ENCODE measurements at places on chromosomes 5 and 9.

- DNase-seq = no peak
Observed at GRCh38 chr5:14183187-14183939, 40.2 kb downstream of the TRIO start.

- DNase-seq = no peak
Observed at GRCh38 chr5:178778919-178779318, 48.5 kb upstream of the ZNF354A start.

GRCh38 chr5:37893434-37894134, 53.7 kb upstream of the GDNF start:
- no peak for DNase-seq

DNA sequence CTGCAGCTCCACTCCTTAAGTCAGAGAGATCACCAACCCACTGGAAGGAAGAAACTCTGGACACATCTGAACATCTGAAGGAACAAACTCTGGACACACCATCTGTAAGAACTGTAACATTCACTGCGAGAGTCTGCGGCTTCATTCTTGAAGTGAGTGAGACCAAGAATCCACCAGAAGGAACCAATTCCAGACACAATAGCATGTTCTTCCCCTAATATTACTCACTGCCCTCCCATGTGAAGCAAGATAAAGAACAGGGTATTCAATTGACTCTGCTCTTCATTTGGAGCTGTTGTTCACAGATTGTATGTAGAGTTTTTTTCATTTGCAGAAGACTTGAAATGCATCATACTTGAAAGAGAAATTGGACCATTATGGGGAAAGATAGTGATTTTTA, 10.8 kb downstream of the SAXO1 start:
- no peak for DNase-seq

- DNase-seq = no peak
Observed at GRCh38 chr5:88660264-88660946, 222.6 kb downstream of the MEF2C start.

DNA sequence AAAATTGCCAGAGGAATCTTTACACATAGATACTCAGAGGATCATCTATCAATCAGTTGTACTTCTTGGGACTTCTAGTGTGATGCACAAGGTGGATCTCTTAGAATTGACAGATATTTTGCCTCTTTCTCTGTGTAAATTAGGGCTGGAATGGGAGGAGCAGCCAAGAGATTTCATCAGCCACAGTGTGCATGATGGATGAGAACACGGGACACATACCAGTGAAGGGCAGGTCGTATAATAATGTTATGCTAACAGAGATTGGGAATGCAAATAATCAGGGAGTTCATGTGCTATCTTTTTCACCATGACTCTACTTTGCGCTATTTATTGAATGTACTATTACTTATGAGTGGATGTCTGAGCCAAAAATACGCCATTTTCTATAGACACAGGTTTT, 43.3 kb upstream of the ISOC1 start:
- no peak for DNase-seq

- DNase-seq = no peak
Observed at GRCh38 chr5:154482528-154483449, 4.8 kb upstream of the HAND1 start.

DNA sequence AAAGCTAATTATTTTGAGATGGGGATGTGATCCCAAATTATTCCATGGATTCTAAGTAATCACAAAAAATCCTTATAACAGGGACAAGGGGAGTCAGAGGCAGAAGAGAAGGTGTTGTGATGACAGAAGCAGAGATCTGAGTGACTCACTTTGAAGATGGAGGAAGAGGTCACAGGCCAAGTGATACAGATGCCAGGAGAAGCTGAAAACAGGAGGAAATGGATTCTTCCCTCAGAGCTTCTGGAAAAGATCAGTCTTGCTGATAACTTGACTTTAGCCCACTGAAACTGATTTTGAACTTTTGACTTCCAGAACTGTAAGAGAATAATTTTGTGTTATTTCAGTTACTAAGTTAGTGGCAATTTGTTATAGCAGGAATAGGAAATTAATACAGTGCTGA, 105.3 kb downstream of the GCNT1 start:
- no peak for DNase-seq

DNA sequence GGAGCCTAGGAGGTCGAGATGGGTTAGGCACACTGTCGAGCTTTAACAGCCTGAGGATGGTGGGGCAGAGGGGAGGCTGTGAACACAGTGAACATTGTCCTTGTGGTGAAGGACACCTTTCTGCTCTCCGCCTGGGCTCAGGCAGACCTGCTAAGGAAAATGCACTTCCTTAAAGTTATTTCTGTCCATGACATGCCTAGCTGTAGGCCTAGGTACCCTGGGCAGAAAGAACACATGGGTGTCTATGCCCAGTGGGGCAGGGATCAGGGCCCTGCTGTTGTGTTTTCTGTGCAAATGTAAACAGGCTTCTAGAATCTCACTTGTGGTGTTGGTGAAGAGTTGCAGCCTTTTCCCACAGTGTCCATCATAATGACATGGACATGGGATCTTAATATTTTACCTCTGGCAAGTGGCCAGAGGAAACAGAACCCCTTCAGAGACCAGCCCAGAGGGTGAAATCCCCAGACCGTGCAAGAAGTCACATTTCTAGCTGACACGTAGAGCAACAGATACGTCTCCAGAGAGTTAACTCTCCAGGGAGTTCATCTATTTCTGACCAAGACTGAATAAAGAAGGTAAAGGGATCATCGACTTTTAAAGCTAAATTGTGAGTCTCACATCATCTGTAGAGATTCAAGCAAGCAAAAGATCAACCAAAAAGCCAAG, 79.2 kb downstream of the C9orf152 start:
- no peak for DNase-seq

GRCh38 chr5:155726267-155726666, 600.7 kb upstream of the SGCD start:
- no peak for DNase-seq

DNA sequence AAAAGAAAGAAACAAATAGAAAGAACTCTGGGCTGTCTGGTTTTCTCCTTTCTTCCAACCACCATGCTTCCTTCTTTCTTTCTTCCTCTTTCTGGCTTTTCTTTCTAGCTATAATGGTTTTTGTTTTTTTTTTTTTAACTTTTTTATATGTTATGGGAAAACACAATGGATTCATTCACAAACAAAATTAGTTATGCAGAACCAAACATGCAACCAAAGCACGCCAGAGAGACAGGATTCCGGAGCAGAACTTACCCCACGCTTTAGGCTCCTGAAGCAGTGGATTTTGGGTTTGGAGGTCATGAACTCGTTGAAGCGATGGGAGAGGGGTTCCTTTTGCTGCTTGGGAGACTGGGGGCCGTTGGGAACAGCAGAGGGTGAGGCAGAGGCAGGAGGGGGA, 88.3 kb downstream of the USP20 start:
- no peak for DNase-seq

DNA sequence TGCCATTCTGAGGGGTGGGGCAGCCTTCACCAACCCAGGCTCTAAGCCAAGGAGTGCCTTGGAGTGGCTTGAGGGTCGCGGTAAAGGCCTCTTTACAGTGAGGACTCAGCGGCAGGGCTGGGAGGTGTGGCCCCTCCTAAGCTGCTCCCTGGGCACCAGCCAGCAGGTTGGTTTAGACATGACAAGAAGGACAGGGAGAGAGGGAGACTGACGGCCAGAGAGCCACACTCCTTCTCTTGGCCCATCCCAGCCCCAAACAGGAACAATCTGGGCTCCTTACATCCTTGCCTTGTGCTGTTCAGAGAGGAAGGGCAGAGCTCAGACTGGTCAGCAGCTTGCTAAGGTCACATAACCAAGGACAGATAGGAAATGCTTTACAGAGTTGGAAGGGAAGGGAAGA, 94.5 kb downstream of the LMX1B start:
- no peak for DNase-seq

GRCh38 chr9:106953174-106953573, 90.2 kb downstream of the ZNF462 start:
- no peak for DNase-seq

DNA sequence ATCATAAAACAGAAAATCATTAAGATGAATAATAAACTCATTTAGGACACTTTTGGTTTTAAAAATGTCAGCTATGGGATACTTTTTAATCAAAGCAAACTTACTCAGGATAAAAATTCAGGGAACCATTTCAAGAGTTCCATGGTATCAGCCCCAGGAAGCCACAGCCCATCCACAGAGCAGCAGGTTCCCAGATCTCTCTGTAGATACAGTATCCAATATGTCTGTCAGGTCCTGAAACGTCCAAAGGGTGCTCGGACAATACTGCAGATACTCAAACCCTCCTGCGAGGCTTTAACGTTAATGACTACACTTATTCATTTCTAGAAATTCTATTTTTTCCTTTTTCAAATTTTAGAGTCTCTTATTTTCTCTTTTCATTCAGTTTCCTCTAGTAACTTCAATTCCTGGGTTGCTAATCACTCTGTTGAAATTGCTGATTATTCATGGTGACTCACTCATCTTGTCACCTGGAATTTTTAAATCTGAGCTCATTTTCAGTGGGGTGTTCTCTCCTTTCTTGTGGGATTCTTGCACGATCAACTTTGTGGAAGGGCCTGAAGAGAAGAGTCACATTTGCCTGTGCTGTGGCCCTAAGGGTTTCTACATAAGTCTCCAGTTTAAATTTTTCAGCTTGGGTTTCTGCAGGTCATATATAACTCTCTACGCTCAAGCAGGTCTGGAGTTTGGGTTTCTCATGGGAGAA, 435.8 kb downstream of the CTNND2 start:
- DNase-seq = no peak

GRCh38 chr5:352639-353611, 31.4 kb downstream of the AHRR start:
- no peak for DNase-seq

DNA sequence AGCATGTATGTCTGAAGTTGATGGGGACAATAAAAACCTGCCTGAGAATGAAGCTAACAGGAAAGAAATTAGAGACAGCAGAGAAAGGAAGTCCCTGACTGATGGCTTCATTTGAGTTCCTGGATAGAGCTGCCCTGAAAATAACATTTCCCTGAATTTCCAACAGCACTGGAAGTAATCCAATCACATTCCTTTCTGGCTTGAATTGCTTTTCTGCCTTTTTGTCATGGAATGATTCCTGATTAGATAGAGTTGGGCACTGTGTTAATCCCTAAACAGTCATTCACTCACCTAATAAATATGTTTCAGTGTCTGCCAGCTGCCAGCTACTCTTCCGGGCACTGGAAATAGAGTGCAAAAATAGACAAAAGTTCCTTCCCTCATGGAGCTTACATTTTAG, 30.0 kb upstream of the SH3RF2 start:
- no peak for DNase-seq

- DNase-seq = no peak
Observed at GRCh38 chr5:168931638-168932345, 352.6 kb upstream of the PANK3 start.

- DNase-seq = peak; percentile 80
Observed at GRCh38 chr9:34620061-34620994, at the start of gene DCTN3. TSS of gene DCTN3 (minus strand) at chr9:34620495. CDS start at chr9:34620464, 31 bp downstream.

- DNase-seq = no peak
Observed at GRCh38 chr5:139422307-139422893, 16.9 kb downstream of the DNAJC18 start.

DNA sequence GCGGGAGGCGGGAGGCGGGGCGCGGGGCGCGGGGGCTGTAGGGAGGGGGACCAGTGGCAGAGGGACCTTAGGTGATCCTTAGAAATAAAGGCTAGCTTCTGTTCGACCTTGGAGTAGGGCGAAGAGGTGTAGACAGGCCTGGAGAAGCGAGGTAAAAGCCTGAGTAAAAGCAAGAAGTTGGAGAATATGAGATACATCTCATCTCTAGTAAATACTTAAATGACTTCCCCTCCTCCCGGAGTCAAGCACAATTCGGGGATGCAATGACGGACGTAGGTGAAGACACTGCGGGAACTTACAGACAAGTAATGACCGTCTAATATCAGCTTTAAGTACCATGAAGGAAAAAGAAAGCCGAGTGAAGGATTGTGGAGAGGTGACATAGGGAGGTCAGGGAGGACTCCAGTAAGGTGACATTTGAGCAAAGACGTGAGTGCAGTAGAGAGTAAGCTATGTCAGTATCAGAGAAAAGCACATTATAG, 466 bp downstream of the SMC2 start:
- no peak for DNase-seq

- no peak for DNase-seq
Observed at GRCh38 chr9:78064075-78064474, 32.5 kb upstream of the GNAQ start.

- DNase-seq = no peak
Observed at GRCh38 chr9:107542411-107543157, 53.0 kb upstream of the KLF4 start.

DNA sequence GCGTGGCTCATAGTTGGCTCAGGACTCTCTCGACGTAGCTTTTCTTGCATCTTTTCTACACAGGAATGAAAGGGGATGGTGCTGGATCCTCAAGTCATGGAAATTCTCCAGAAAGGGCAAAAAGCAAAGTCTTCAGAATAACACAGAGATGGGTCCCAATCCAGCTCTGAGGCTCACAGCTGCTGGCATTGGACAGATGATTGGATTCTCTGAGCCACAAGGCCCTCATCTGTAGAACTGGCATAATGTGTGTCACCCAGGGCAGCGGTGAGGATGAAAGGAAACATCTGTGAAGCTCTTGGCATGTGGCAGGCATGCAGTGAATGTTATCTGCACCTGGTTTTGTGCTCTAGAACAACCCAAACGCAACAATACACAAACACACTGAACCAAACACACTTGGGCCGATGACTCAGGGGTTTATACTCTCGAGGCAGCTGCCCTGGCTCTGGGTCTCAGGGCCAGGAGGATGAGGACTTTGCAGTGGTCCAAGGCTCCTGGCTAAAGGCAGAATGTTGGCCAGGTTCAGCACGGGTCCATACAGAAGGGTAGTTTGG, 64.0 kb upstream of the UBTD2 start:
- no peak for DNase-seq

DNA sequence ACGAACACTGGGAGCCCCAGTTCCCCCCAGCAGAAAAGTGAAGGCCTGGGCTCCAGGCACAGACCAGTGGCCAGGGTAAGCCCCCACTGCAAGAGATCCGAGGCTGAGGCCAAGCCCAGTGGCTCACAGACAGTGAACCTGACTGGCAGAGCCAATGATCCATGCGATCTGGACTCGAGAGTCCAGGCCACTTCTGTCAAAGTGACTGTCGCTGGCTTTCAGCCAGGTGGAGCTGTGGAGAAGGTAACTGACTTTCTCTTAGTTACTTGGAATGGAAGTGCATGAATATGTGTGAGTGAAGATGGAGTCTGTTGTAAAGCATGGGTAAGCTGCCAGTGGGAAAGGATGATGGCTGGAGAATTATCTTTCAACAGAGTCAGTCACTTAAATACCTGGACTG, 99.7 kb downstream of the GOLPH3 start:
- no peak for DNase-seq

GRCh38 chr9:133067813-133068212, 6.0 kb downstream of the CEL start:
- no peak for DNase-seq

- no peak for DNase-seq
Observed at GRCh38 chr9:101912698-101913097, 174.3 kb upstream of the GRIN3A start.

- DNase-seq = peak; percentile 45
Observed at GRCh38 chr5:132419502-132420468, 50.3 kb downstream of the SLC22A5 start.

All from activated CD4-positive, alpha-beta T cell treated with anti-CD3 and anti-CD28 coated beads for 24 hours (primary cell).